ENCODE measurements at places on chromosomes 5 and 9.

GRCh38 chr5:58459146-58460001, 512 bp downstream of the PLK2 start:
- peak; percentile 9 for DNase-seq

- peak; percentile 32 for DNase-seq
These were observed 5.2 kb upstream of the RAPGEF6 start for GRCh38 chr5:131640043-131640856.

DNA sequence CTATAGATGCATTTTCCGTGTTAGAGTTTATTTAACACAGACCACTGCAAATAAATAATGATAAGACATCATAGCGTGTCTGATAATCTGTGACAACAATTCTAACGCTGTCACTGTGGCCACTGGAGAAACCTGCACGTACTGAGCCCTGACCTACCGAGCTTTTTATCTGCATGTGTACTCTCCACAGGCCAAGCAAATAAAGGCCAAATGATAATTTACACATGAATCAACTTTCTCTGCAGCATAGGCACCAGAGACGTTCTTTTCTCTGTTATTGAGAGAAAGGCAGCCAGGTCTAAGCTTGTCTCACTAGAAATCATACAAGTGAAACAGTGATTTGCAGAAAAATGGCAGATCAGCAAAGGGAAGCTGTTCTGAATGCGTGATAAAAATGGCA, 75.8 kb downstream of the POU5F2 start:
- DNase-seq = no peak

DNA sequence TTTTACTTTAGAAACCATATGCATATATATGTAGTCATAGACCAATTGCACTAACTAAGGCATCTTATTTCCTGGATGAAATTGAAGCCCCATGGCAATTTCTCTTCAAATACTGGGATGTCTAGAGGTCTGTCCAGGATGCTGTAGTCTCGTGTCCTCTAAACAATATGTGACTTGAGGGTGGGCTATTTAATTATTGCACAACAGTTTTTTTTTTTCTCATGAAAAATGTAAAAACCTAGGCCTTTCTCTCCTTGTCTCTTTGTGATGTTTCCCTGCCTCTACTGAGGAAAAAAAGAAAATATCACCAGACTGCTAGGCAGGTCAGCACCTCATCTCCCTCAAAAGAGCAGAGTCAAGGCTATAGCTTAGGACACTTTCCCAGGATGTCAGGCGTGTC, 34.6 kb downstream of the ZCCHC9 start:
- DNase-seq = no peak

GRCh38 chr5:151497391-151498002, 50.1 kb downstream of the SLC36A1 start:
- no peak for DNase-seq

- peak; percentile 9 for DNase-seq
These were observed 32.5 kb downstream of the FAM240B start for GRCh38 chr9:38687389-38687842.

GRCh38 chr9:112112519-112112918, 62.6 kb downstream of the SUSD1 start:
- DNase-seq = no peak

GRCh38 chr5:137753691-137754187, 424 bp downstream of the HNRNPA0 start:
- DNase-seq = peak; percentile 20

GRCh38 chr9:105307591-105308130, 63.2 kb downstream of the SLC44A1 start:
- no peak for DNase-seq

DNA sequence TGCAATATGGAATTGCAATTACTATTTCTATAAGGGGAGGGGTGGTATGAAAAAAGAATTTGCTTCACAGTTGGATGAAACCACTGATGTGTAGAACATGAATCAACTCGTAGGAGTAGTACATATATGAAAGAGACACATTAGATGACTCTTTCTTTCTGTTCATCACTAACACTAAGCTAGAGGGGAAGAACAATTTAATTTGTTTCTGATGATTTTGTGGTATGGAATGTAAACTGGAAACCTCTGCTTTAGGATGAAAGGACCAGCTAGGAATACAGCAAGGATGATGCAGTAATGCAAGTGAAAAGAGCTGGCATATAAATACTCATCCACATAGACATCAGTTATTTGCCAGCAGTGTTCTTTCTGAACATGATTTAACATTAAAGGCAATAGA, 113.4 kb downstream of the PAPPA start:
- no peak for DNase-seq

GRCh38 chr5:17444496-17444895, 53.5 kb upstream of the TAF11L2 start:
- DNase-seq = no peak

- DNase-seq = no peak
These were observed 258.3 kb upstream of the EFNA5 start for GRCh38 chr5:107929080-107929479.

GRCh38 chr5:149770236-149770635, 40.1 kb downstream of the PPARGC1B start:
- no peak for DNase-seq

DNA sequence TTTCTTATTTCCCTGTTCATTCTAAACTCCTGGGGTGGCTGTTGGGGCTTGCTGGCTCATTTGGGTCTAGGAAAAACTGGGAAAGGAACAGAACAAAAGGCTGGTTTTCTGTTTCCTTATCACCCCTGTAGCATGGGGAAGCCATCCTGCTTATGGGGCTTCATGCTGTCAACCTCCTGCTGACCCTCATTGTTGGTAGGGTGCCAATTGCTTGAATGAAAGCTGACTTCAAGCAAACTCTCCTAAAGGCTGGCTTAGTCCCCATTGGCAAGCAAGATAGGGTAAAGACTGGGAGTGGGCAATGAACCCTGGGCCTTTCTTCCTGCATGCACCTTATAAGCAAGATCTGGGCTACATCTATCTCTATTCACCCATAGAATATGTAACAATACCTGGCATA, 511.6 kb downstream of the DMAC1 start:
- DNase-seq = no peak

DNA sequence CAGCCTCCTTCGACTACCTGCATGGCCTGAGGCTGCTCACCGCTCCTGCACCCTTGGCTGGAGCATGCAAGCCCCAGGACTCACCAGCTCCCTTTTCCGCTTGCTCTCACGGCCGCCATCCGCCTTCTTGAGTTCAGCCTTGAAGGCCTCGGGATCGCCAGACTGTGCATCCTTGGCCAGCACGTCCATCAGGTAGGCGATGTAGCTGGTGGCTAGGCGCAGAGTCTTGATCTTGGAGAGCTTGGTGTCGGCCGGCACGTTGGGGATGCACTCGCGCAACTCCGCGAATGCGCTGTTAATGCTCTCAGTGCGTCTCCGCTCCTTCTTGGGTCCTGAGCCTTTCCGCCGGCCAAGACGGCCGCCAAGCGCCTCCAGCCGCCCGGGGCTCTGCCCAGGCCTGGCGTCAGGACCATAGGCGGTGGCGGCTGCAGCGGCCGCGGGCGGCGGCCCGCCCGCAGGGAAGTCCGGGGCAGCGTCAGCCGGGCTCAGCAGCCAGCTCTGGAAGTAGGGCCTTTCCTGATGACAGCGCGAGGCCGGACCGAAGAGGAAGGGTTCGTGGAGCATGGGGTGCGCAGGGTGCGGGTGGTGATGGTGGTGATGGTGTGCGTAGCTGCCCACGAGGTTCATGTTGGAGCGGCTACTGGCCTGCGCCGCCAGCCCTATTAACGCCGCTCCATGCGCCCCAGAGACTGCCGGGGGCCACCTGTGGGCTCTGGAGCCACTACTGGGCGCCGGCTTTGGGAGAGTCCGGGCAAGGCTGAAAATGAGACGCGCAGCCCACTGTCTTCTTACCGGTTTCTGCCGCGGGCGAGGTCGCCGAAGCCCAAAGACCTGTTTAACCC, 424 bp downstream of the HAND1 start:
- no peak for DNase-seq

- DNase-seq = no peak
These were observed 902 bp downstream of the TMED9 start for GRCh38 chr5:177592905-177593304.

DNA sequence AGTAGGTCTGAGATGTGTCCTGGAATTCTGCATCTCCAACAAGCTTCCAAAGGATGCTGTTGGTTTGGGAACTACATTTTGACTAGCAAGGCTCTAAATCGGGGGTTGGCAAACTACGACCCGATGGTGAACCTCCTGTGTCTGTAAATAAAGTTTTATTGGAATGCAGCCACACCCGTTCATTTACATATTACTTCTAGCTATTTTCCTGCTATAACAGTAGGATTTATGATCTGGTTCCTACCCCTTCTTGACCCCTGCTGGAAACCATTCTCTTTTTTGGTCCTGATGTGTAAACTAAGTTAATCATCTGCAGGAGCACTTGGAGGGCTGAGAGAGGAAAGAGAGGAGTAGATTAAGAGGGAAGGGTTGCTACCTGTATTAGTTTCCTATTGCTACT, 454.5 kb downstream of the RASEF start:
- no peak for DNase-seq

DNA sequence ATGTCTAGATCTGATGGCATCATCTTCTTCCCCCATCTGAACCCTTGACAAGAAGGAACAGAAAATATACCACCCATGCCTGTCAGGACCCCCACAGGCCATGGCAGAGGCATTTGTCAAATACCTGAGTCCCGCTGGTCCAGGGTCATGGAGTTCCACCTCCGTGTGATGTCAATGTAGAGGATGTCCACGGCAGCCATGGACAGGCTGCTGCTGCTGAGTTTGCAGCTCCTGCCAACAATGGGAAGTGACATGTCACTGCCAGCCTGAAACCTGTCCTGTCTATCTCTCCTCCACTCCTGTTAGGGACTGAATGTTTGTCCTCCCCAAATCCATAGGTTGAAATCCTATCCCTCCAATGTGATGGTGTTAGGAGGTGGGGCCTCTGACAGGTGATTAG, 208.8 kb downstream of the DAB2IP start:
- no peak for DNase-seq

GRCh38 chr9:22623236-22623635, 176.6 kb downstream of the DMRTA1 start:
- DNase-seq = no peak

GRCh38 chr9:121059998-121060636, 10.0 kb upstream of the C5 start:
- no peak for DNase-seq

- DNase-seq = no peak
These were observed 460.5 kb downstream of the MAN2A1 start for GRCh38 chr5:110150199-110150598.

- no peak for DNase-seq
These were observed 193.0 kb downstream of the PRR16 start for GRCh38 chr5:120657104-120657503.

DNA sequence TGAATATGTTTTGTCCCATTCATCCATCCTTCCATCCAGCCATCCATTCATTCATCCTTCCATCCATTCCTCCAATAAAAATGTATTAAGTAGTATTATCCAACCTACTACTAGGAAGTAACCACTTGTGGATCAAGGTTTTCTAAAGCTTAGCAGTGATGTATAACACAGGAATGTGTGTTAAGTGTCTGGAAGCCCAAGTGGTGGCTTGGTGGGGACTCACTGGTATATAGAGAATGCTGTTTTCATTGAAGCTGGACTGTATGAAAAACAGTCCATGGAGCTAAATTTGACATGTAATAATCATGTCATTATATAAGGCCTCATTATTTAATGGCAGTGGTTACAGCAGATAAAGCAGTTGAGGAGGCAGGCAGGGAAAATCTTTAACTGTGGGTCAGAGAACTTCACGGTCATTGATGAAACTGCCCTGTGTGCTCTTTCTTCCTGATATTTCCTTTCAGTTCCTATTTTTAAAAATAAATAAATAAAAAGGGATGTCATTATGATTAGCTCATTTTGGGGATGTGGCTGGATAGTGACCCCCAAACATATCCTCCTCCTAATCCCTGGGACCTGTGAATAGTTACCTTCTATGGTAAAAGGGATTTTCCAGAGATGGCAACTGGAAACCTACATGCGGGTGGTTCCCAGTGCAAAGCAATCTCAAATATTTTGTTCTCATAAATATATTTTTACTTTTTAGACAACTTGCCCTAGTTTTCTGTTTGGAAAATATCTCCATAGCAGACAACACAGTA, 82.3 kb downstream of the DAPK1 start:
- no peak for DNase-seq

- DNase-seq = no peak
These were observed 108.0 kb upstream of the PTGER4 start for GRCh38 chr5:40571729-40572128.

GRCh38 chr5:98557916-98558315, 215.5 kb upstream of the RGMB start:
- DNase-seq = no peak

DNA sequence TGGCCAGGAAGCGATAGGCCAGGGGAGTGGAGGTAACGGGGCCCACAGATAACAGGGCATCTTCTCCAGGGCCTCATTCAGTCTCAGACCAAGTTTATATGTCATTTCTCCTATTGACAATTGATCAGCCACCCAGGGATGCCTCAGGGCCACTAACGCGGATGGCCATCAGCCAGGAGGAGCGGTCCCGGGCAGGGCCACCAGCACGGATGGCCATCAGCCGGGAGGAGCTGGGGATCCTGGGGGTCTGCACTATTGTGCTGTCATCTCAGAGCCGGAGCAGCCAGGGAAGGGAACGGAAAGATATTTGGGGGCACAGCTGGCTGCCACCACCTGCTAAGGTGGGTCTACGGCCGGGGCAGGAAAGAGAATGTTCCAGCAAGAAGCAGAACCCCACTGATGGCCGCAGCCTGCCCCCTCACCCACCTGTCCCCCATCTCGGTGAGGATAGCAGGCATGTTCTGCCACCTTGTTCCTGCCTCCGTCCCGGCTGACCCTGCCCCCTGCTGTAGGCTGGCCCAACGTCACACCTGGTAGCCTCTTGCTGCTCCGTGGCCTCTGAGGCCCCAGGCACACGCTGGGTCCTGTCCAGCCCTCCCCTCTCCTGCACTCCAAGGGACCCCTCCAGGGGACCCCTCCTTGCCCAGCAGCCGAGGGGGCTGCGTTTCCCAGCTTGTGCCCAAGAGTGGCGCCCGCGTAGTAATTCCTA, 21.5 kb upstream of the UBAC1 start:
- no peak for DNase-seq

DNA sequence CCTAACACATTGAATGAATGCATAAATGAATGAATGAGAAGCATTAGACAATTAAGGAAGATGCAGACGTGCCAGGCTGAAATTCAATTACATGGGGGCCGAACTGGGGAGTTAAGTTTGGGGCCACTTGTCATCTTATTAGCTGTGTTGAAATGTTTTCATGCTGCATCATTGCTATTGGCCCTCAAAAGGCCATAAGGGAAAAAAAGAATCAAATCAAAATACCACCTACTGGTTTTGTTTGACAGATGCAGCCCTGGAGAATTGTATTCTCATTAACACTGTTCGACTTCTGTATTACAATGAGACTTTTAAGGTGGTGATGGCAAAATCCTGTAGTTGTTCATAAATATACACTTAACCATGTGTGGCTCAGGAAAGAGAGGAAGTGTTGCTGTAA, 38.4 kb downstream of the UBE2QL1 start:
- no peak for DNase-seq

DNA sequence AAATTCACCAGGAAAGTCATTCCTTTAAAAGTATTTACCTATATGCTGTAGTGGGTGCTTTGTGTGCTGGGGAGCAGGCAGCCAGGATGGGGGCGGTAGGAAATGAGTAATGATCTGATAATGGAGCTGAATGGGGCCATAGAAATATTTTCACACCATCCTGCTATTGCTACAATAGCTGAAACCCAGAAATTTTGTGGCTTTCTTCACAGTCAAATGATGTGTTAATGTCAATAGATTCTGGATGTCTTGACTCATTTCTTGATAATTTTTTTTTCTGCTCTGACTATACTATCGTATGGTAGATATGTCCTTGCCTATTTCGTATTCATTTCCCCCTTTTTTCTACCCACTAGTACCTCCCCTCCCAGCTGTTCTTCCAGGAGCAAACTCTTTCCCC, 59.5 kb downstream of the RORB start:
- no peak for DNase-seq
